ENCODE measurements at places on chromosomes 6 and 20. TPM values are rescaled to one million over a fixed set of nuclear protein-coding genes. Genes with fewer than 3 reads are reported as not detected.

Gene EYA4
- 0.08 TPM for polyA plus RNA-seq

Gene BTNL2
- polyA plus RNA-seq = not detected

GRCh38 chr20:10674684-10675449 lies 1.1 kb upstream of the JAG1 start:
- H3K4me1 ChIP-seq = peaks cover 12% of the 10 kb centered on the region
- H3K36me3 ChIP-seq = no peaks in the 10 kb centered on the region
- peak overlapping the region; percentile 89 for H3K4me3 ChIP-seq
- no peaks in the 10 kb centered on the region for H3K27me3 ChIP-seq
- H3K27ac ChIP-seq = peak overlapping the region; percentile 55

GRCh38 chr6:15269619-15270018 lies 23.8 kb downstream of the JARID2 start:
- H3K36me3 ChIP-seq = no peaks in the 10 kb centered on the region
- peaks cover 46% of the 10 kb centered on the region for H3K4me1 ChIP-seq
- no peak overlapping the region for H3K27ac ChIP-seq
- no peak overlapping the region for H3K4me3 ChIP-seq
- no peaks in the 10 kb centered on the region for H3K27me3 ChIP-seq

- H3K4me1 ChIP-seq = peaks cover 4% of the 10 kb centered on the region
- H3K4me3 ChIP-seq = no peak overlapping the region
- DNase-seq = no peak
- H3K27me3 ChIP-seq = no peaks in the 10 kb centered on the region
- H3K36me3 ChIP-seq = no peaks in the 10 kb centered on the region
Observed at GRCh38 chr6:156731396-156731795, 45.8 kb upstream of the ARID1B start.

DNA sequence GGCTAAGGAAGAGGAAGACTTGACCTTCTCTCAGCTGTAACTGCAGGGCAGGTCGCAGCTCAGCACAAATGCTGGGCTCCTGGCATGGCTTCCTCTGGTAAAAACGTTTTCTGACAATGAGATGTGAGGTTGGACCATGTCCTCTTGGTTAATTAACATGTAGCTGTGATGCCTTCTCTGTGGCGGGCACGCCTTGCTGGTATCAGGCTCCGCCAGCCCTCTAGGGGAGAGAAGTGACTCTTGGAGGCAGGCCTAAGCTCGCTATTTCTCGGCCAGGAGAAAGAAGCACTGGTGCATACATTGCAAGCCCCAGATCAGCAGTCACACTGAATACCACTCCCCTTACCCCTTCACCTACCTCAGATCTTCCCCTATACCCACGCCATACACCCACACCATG lies 65.0 kb downstream of the QRSL1 start:
- H3K4me1 ChIP-seq = no peaks in the 10 kb centered on the region
- H3K4me3 ChIP-seq = no peak overlapping the region
- no peak overlapping the region for H3K27ac ChIP-seq
- H3K36me3 ChIP-seq = no peaks in the 10 kb centered on the region

DNA sequence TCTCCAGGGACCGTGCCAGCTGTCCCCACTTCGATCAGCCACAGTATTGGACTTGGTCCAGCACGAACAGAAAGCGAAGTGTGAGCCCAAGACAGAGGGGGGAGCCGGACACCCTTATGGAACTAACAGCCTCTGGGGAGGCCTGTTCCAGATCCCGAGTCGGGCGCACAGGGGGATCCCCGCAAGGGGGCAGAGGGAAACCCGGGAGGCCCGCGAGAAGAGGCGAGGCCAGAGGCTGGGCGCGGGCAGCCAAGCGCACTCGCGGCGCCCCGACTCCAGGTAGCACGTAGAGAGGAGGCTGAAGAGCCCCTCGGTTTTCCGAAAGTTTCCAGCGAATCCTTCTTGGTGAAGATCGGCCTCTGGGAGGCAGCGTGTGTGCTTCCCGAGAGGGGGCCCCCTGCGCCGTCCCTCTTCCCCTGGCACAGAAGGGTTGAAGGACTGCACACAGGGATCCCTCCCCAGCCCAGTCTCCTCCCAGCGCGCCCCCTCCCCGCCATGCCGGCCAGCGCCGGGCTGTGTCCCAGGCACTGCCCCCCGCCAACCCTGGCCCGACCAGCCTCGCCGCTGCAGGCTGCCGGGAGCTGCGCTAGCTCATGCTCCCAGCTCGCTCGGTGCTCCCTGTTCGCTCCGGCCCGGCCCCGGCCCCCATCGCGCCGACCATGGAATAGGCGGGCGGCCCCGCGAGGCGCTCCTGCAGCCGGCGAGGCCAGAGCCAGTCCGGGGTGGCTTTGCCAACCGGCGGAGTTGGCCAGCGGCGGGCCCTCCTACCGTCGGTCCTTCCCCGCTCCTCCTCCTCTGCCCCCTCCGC lies 577 bp upstream of the SLC24A3 start:
- H3K27me3 ChIP-seq = peaks cover 67% of the 10 kb centered on the region
- H3K4me1 ChIP-seq = no peaks in the 10 kb centered on the region
- no peak overlapping the region for H3K27ac ChIP-seq
- no peaks in the 10 kb centered on the region for H3K36me3 ChIP-seq
- DNase-seq = peak; percentile 30

GRCh38 chr6:108434222-108434621 lies 126.5 kb upstream of the FOXO3 start:
- DNase-seq = no peak
- H3K36me3 ChIP-seq = no peaks in the 10 kb centered on the region
- peaks cover 2% of the 10 kb centered on the region for H3K4me1 ChIP-seq

GRCh38 chr20:21047981-21048380 lies 58.2 kb downstream of the LINC00237 start:
- H3K4me3 ChIP-seq = no peak overlapping the region
- no peak for DNase-seq
- H3K36me3 ChIP-seq = no peaks in the 10 kb centered on the region
- H3K27ac ChIP-seq = no peak overlapping the region

GRCh38 chr6:145272246-145272645 lies 463.1 kb downstream of the EPM2A start:
- no peaks in the 10 kb centered on the region for H3K4me1 ChIP-seq
- H3K36me3 ChIP-seq = no peaks in the 10 kb centered on the region
- no peaks in the 10 kb centered on the region for H3K27me3 ChIP-seq
- H3K27ac ChIP-seq = no peak overlapping the region
- no peak for DNase-seq

- H3K27ac ChIP-seq = no peak overlapping the region
- DNase-seq = no peak
- no peaks in the 10 kb centered on the region for H3K36me3 ChIP-seq
Observed at GRCh38 chr20:57779401-57780003, 69.7 kb upstream of the PMEPA1 start.

Gene TUBB1
- 0.02 TPM for polyA plus RNA-seq

Gene SRMS
- not detected for polyA plus RNA-seq

Measured in SK-N-SH (cell line).